ENCODE measurements at places on chromosomes 6 and 20. TPM values are rescaled to one million over a fixed set of nuclear protein-coding genes. Genes with fewer than 3 reads are reported as not detected.

- no peak for DNase-seq
These were observed 83.6 kb downstream of the LCA5 start for GRCh38 chr6:79453558-79454042.

DNA sequence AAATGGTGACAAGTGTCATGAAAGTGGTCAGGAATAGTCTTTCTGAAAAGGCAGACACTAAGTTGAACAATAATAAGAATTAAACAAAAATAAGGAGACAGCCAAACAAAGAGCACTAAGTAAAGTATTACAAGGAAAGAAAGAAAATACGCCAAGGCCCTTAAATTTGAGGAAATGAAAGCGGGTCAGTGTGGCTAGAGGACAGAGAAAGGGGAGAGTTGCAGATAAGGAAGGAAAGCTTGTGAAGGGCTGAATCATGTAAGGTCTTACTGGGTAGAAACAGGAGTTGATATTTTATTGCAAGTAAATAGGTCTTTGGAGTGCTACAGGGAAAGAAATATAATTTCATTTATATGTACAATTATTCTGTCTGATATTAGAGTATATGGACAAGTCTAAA is 732.1 kb downstream of the EPHA7 start:
- DNase-seq: no peak

- DNase-seq: no peak
These were observed 41.5 kb downstream of the GCM1 start for GRCh38 chr6:53107091-53107490.

- DNase-seq: no peak
These were observed 52.9 kb downstream of the RPP40 start for GRCh38 chr6:4950836-4951533.

DNA sequence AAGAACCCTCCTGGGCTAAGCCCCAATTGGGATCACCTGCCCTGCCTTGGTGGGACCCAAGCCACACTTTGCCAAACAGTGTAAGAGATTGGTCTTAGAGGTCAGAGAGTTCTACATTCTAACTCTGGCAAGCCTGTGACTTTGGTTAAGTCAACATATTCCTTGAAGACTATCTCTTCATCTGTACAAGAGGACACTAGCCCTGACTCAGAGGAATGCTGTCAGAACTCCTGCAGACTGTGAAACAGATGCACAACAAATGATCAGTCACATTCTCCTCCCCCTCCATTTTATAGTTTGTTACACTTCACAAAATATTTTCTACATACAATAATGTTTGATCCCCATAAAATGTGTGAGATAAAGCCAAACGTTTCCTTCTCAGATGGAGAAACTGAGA is 91.7 kb upstream of the EPB41L1 start:
- no peak for DNase-seq

GRCh38 chr6:78947529-78947928 is 80.2 kb downstream of the IRAK1BP1 start:
- DNase-seq: peak; percentile 15

- peak; percentile 82 for DNase-seq
These were observed at the start of gene MDN1 for GRCh38 chr6:89819336-89820130. MDN1 (minus strand) TSS chr6:89819794; CDS start chr6:89819607, 187 bp downstream.

- DNase-seq: no peak
These were observed 187.0 kb downstream of the SYNDIG1 start for GRCh38 chr20:24656391-24656790.

- DNase-seq: no peak
These were observed 23.1 kb upstream of the TMEM244 start for GRCh38 chr6:129884211-129884610.

DNA sequence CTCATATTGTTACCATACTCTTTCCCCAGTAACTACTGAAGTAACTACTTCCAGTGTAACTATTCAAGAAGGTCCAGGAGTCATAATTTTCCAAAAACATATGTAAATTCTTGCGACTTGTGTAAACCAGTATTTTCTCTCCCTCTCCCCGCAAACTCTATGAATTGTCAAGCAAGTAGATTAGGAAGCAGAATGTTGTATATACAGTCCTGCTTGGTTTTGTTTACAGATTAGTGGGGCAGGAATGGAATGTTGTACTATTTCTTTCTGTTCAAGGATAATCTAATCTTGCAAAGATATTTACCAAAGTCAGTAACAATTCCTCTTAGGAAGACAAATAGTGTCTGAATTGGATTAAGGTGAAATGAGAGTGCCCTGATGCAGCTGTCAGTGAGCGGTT is 234.9 kb upstream of the PLN start:
- no peak for DNase-seq

GRCh38 chr20:46367967-46368901 is 38.2 kb downstream of the ELMO2 start:
- no peak for DNase-seq

GRCh38 chr6:118893064-118893806 is 717 bp upstream of the ASF1A start:
- DNase-seq: no peak

DNA sequence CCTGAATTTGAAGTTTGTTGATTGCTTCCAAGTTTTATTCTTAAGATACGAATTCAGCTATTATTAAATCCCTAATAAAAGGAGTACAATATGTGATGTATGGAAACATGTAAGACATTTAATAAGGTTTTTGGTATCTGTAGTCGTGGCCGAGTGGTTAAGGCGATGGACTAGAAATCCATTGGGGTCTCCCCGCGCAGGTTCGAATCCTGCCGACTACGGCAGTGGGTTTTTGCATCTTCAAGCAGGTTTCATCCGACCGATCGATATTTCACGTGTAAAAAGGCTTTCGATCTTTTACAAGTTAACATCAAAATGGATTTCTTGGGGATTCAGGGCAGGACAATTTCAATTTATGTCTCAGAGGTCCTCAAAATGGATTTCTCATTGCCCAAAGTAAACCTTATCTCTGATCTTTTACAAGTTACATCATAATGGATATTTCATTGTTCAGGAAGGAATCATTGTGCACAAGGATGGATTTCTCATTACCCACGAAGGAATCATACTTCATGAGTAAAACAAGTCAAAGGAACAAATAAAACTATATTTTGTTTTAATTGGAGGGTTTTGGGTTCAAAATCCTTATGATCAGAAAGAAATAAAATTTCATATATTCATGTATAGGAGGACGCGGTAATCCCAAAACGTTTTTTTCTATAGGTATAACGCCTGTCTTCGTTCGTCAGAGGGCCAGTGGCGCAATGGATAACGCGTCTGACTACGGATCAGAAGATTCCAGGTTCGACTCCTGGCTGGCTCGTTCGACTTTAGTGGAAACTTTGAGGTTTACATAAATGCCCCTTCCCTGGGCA is 37.3 kb upstream of the BTN3A2 start:
- DNase-seq: no peak

GRCh38 chr20:2149507-2149906 is 47.9 kb downstream of the STK35 start:
- no peak for DNase-seq

GRCh38 chr6:144845186-144845585 is 560.1 kb downstream of the UTRN start:
- DNase-seq: no peak

DNA sequence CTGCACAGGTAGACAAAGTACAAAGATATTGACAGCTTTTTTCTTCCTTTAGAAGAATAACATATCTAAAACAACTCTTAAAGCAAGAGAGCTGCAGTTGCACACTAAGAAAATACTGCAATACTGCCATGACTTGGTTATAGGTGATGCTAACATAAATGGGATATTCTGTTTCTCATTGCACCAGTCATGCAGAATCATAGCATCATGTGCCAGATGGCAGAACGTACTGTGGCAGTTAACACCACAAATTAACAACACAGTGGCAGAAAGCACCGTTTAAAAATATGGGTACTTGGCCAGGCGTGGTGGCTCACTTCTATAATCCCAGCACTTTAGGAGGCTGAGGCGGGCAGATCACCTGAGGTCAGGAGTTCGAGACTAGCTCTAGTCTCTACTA is 7.4 kb downstream of the ASXL1 start:
- DNase-seq: no peak

DNA sequence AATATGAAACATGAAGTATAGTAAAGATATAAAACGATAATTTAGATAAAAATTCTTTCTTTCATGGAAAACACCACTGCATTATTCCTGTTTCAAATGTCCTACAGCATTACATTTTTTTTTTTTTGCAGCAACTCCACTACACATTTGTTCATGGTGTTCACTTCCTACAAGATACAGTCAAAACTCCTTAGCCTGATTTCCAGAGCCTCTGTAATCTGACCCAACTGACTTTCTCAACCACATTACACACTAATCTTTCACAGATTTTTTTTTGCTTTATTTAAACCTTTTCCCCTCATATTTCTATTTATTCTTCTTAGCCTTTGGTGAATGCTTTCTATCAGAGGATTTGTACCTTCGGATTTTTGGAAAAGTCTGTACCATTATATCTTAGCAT is 176.5 kb upstream of the PDE7B start:
- DNase-seq: no peak

GRCh38 chr6:6873778-6874177 is 234.0 kb upstream of the RREB1 start:
- no peak for DNase-seq

DNA sequence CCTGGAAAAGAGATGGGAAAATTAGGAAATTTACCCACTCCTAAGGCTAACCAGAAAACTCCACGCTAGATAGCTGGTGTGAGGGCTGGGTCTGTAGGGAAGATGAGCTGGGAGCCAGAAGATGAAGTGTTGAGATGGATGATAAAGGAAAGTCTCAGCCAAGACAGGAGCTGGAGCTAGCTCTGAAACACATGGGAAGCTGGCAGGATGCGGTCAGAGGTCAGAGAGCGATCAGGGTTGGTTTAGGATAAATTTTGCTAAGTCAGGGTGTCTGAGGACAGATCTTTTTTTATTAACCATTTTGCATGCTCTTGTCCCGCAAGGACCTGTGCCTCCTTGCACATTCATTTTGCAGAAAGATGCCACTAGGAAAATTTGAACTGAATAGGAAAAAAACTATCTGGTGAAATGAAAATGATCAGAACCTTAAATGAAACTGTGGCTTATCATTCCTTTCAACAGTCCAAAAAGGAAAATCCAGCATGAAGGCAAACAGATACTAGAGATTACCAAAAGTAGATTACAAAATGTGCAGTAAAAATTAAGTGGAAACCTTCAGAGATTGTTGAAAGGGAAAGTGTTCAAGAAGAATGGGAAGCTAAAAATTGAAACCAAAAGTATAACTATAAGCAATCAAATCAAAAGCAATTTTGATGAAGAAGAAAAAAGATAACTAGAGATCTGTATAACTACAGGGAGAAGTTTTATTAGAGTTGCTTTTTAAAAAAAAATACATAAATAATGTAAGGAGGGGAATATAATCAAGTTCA is 10.7 kb upstream of the EDN1 start:
- DNase-seq: no peak

DNA sequence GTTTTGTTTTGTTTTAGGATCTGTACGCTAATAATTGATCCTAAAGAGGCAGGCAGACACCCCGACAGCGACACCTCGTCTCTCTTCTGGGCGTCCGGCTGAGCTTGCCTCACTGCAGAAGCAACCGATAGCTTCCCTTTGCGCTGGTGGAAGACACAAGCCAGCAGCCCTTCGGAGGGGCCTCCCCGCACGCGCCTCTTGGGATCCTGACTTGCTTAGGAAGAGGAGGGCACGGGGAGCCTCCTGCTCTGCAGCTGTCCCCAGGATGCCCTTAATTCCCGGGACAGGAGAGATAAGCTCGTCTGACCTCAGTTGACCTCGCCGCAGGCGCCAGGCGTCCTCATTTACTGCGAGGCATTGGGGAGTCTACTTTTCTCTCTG is 94.0 kb downstream of the CD83 start:
- DNase-seq: no peak

- DNase-seq: no peak
These were observed 41.1 kb upstream of the NEDD9 start for GRCh38 chr6:11273406-11274065.

DNA sequence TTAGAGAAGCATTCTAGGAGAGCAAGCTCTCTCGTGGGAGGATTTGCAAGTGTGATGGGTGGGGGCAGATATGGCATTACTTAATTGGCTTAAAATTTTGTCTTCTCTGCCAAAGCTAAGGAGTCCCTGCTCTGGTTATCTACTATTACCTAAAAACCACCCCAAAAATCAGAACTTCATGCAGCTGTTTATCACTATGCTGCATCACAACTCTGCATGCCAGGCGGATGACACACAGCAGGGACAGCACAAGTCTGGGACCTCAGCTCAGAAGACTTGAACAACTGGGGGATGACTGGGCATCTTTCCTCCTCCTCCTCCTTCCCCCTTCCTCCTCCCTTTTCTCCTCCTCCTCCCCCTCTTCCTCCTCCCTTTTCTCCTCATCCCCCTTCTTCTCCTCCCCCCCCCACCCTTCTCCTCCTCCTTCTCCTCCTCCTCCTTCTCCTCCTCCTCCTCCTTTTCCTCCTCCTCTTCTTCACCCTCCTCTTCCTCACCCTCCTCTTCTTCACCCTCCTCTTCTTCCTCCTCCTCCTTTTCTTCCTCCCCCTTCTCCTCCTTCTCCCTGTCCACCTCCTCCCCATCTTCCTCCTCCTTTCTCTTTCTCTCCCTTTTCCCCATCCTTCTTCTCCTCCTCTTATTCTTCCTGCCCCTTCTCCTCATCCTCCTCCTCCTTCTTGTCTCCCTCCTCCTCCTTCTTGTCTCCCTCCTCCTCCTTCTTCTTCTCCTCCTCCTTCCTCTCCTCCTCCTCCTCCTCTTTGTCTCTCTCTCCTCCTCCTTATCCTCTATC is 218.6 kb upstream of the PMEPA1 start:
- no peak for DNase-seq

DNA sequence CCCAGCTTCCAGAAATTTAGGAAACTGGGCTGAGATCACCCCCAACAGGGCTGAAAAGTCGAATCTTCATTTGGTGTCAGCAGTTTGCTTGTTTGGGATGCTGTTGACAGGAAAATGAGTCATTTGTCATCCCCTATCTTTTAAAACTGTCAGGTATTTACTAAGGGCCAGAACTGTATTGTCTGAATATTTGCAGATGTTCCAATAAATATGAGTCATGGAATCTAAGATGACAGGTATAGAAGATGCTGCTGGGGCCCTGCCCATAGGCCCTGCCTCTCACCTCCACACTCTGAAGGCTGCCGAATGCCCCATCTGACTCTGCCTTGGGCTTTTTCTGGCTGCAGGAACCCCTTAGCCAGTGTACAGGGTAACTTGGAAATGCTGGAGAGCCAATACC is 3.9 kb downstream of the ETV7 start:
- DNase-seq: no peak

Gene TRIM40
- polyA plus RNA-seq: not detected

Gene KIF25
- not detected for polyA plus RNA-seq

Gene GSTA2
- polyA plus RNA-seq: not detected

Gene SCRT2
- polyA plus RNA-seq: not detected

Gene NMBR
- polyA plus RNA-seq: 0.15 TPM

Gene MTFR2
- 3.3 TPM for polyA plus RNA-seq

All from AG04450 (cell line).